Activated T-cell treated with anti-CD3 and anti-CD28 coated beads, Interleukin-2, amount 50 U/mL, for 48 hours (primary cell): ENCODE measurements at places on chromosomes 2 and 18.

GRCh38 chr2:17821535-17822444 is 5.5 kb downstream of the MSGN1 start:
- DNase-seq, result no peak

- no peak for DNase-seq
Measured at GRCh38 chr2:230600285-230600684, 112.4 kb upstream of the CAB39 start.

- DNase-seq, result no peak
Measured at GRCh38 chr2:226467633-226468032, 332.0 kb downstream of the IRS1 start.

GRCh38 chr2:136901732-136902131 is 136.4 kb downstream of the THSD7B start:
- no peak for DNase-seq

GRCh38 chr2:207066791-207067460 is 98.8 kb downstream of the KLF7 start:
- no peak for DNase-seq

DNA sequence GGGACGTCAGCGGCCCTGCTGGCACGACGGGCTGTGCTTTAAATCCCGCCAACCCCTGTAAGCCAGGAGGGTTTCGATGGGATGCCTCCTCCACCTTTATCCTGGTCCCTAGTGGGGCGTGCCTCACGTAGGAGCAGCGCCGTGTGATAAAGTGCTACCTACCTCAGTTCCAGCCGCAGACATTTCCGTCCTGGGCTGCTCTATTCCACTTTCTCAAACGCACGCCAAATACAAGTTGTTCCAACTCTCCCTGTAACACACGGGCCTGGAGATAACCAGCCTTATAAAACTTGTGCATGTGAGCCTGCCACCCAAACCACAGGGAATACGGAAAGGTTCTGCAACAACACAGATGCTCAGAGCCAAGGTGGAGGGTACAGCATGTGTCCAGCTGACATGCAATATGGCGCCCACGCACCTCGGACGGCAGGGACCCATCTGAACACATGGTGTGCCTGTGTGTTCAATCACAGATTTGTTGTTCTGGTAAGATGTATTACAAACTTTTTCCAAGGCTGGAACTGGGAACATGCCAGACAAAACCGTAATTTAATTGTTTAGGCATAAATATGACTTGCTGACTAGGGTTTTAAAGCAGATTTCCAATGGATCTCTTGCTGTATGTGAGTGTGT is 47.7 kb downstream of the ZNF516 start:
- DNase-seq, result no peak

- DNase-seq, result no peak
Measured at GRCh38 chr18:255171-255570, 12.7 kb downstream of the THOC1 start.

- no peak for DNase-seq
Measured at GRCh38 chr2:109320195-109320922, 191.4 kb downstream of the SH3RF3 start.

- no peak for DNase-seq
Measured at GRCh38 chr2:241808051-241808720, 807 bp upstream of the NEU4 start.

DNA sequence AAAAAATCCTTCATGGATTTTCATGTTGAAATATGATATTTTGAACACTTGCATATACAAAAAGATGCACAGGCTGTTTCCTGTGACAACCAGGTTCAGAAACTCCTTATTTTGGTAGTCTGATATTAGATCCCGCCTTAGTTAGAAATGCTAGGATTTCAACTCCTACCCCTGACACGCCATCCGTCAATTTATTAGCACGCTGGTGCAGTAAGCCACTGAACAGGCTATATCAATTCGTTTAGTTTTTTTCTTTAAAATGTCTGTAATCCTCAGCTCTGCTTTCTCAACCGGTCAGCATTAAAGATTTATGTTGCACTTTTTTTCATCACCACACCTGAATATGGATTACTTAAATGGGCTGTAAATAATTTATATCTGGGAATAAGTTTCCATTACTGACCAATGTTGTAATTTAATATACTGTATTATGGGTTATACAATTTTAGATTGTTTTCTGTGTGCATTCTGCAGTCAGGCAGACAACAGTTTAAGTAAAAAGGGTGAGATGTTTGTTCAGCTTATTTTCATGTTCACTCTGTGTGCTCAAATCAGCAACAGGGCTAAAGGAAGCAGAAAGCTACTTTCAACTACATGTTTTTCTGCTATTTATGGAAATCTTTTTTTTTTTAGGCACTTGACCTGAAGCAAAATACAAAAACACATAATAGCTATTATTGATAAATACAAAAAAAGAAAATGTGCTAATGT is 227.7 kb downstream of the ARHGAP15 start:
- DNase-seq, result no peak

GRCh38 chr2:108701208-108701607 is 18.1 kb upstream of the RANBP2 start:
- no peak for DNase-seq

DNA sequence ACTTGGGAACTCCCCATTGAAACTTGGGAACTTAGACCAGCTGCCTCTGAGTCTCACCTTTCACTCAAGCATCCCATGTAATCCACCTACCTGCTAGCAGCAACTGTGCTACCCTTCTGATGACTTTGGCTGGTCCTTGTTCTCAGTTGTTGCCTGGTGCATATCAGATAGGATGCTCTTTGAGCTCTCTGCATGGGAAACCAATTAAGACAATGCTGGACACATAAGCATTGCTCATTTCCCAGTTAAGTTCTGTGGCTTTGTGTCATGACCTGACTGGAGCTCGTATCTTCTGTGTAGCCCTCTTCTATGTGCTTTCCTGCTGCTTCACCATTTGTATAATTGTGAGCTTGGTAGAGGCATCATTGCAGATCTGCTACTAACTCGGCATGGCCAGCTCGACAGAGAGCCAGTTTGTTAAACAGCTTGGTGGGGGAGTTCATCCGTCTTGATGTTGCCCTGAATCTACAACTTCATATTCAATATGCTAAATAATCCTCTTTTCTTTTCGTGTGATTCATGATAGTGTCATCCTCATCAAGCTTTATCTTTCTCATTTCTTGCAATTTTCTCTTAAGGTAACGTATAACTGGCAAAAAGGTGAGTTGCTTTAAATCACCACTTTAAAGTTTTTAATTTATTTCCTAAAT is 447.5 kb upstream of the SLC14A2 start:
- DNase-seq, result no peak

GRCh38 chr18:37355772-37356171 is 209.8 kb downstream of the CELF4 start:
- no peak for DNase-seq
